ENCODE measurements at places on chromosomes 2 and 18.
A peak's percentile ranks its signal among the peaks of the same experiment; 100 is the strongest.

DNA sequence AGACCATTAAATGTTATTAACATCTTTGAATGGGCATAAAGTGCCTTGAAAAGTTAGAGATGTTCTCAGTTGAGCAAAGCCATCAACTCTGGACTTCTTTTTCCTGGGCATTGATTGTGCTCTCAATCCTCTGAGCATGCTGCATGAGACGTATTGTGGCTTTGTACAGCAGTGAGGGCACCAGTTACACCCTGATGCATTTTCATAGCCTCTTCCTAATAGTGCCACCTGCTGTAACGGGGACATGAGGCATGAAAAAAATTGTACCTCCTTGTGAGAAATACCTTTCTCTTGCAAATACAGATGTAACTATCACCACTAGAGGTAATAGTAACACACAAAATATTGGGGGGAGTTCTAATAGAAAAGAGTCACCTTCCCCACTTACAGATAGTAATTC lies 697.5 kb downstream of the TMEM182 start:
- DNase-seq: no peak

GRCh38 chr18:13566941-13567746 lies 159.2 kb downstream of the FAM210A start:
- DNase-seq: no peak

- DNase-seq: no peak
These were observed 22.1 kb downstream of the IKZF2 start for GRCh38 chr2:213129311-213129710.

- no peak for DNase-seq
These were observed 172.9 kb upstream of the SOX11 start for GRCh38 chr2:5519286-5519685.

DNA sequence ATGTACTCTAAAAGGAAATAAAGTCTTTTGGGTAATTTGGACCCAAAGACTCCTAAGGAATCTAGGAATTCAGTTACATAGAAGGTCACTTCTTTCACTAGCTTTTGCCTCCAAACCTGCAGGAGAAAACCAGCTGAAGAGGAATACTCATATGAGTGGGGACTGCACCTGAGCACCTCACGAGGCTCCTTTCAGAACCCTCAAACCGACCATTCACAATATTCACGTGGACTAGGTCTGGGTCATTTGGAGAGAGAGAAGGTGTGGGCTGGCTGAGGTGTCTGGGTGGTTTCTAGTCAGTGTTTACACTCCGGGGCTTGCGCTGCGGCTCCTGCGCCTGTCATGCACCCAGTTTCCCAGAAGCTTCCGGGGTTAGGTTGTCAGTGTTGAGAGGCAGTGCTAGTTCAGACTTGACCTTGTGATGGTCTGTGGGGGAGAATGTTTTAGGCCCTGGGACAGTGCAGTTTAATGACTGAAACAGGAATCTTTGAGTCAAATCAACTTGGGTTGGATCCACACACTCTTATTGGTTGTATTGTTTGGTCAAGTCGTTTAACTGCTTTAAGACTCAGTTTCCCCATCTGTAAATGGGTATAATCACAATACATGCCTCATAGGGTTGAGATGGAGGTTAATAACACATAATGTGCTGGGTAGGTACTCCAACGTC lies 78.4 kb downstream of the LIMS1 start:
- DNase-seq: no peak

GRCh38 chr2:70964596-70965386 lies 13.6 kb upstream of the ANKRD53 start:
- DNase-seq: no peak

- DNase-seq: no peak
These were observed 21.9 kb downstream of the TMEM177 start for GRCh38 chr2:119700866-119701265.

- no peak for DNase-seq
These were observed 428.7 kb upstream of the ID2 start for GRCh38 chr2:8252997-8253694.

- no peak for DNase-seq
These were observed 21.8 kb upstream of the NT5DC4 start for GRCh38 chr2:112698834-112699515.

DNA sequence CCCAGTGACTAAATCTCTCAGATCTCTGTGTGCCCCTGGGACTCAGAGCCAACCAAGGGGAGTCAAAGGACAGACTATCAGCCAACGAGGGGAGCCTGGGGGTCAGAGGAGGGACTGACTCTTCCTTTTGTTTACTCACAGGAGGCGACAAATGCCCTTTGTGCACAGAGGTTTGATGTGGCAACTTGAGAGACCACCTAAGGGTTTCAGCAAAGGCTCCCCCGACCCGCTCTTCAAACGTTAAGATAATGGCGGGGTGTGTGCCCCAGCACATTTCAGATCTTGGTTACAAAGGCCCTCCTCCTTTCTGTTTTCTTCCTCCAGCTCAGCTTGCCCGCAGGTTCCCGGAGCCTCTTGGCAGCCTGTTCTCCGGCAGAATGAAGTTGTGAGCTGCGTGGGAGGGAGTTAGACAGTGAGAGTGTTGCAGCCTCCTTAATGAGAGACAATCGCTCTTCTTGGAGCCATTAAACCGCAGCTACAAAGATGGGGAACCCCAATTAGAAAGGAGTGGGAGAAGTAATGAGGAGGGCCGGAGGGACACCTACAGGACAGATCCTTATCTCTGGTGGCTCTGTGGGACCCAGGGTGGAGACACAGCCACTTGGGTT lies 76.2 kb downstream of the KIAA2012 start:
- no peak for DNase-seq

- DNase-seq: peak; percentile 56
These were observed 275.3 kb upstream of the CCDC68 start for GRCh38 chr18:55234366-55235093.

DNA sequence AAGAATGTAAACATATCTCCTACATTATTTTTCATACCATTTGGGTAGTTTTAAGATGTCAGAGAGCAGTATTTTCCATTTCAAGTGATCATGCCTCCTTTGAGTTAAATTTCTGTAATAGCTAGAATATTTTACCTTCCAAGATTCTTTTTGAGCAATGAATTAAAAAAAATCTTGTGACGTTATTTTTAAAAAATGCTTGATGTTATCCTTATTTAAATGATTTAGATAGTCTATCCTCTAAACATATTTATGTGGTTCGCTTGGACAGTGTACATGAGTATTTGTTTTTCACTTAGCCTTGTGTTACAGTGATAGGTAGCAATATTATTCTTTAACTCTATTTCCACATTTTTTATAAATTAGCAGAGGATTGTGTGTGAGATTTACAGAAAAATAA lies 639.2 kb upstream of the CDH2 start:
- no peak for DNase-seq

- DNase-seq: peak; percentile 20
These were observed 40.0 kb downstream of the ICA1L start for GRCh38 chr2:202831242-202832220.

Measured in fibroblast of skin of left biceps (primary cell).